ENCODE measurements at places on chromosomes 2 and 18. TPM values are rescaled to one million over a fixed set of nuclear protein-coding genes. Genes with fewer than 3 reads are reported as not detected.

DNA sequence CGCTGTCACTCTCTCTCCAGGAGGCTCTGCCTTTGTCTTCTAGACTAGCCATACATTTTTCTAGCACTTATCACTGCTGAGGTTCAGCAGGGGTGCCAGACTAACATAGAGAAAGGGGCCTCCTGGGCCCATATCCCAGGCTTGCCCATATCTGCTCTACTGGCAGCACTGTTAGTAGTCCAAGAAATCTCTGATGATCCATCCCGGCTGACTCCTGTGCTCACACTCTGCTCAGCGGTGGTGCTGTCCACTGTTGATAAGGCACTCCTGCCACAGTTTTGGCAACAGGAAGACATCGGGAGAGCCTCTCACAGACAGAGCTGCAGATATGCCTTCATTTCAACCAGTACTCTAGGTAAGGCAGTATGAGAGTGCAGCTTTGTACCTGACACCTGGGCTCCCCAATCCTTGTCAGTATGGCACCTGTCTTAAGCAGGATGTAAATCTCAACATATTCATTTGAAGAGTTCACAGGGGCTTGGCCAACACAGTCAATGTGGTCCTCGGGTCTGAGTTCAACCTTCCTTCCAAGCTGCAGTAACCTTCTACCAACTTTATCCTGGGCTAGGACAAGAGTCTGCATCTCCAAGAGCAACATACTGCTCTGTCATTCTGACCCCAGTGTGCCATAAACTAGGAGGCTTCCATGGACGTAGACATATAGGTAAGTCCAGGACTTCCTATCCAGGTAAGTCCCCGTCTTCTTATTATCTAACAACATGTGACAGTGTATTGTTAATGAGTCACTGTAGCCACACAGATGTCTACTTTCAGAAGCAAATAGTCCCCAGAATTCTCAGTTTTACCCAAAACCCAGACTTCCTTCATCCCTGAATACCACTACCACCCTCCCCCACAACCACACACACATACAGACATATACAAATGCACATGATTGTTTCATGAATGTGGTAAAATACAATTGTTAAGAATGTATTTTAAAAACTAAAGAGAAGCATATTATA is 16.2 kb downstream of the KLF7 start:
- DNase-seq = peak; percentile 65

- DNase-seq = no peak
These were observed 84.3 kb downstream of the GATA6 start for GRCh38 chr18:22253676-22254075.

- peak; percentile 23 for DNase-seq
These were observed 38.6 kb downstream of the SLC25A12 start for GRCh38 chr2:171855401-171855800.

DNA sequence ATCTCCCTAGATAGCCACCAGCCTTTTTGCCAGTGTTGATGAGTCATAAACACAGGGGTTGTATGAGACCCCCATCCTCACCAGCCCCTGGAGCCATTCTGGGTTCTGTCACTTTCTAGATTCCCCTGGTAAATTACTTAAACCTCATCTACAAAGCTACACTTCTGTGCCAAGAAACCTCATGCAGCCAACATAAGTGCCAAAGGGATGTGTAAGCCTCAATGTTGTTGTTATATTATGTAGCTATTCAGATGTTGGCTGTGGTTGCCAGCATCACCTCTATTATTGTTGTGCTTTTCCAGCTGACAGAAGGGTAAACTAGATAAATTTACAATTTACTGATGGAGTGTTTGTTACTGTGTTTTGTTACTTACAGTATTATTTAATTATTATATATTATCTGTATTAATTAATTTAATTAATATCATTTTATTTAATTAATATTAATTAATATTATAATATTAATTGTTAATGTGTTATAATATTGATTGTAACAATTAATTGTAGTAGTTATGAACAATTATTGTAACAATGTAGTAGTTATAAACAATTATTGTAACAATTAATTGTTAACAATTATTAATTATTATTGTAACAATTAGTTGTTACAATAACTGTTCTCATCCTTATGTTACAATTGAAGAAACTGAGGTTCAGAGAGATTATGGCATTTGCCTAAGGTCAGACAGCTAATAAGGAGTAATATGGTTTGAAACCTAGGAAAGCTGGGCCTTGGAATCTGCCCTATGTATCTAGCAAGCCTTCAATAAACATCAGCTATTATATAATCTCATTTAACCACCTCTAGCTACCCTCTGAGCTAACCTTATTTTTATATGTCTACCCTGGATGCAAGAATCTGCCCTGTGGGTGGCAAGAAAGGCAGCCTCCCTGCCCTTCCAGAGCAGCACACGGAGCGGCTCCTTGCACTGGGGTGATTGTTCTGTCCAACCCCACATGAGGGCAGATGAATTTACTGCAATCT is 36.1 kb downstream of the PSTPIP2 start:
- DNase-seq = peak; percentile 20

- no peak for DNase-seq
These were observed 14.3 kb downstream of the ARHGEF4 start for GRCh38 chr2:130850788-130851623.

Gene MAP4K3
- total RNA-seq = 40.8 TPM

Gene KCNG2
- total RNA-seq = 6.4 TPM

Gene SGPP2
- total RNA-seq = not detected

Gene AMER3
- total RNA-seq = not detected

Gene SLC9A2
- not detected for total RNA-seq

Measured in fibroblast of lung (primary cell).